Endodermal cell (in vitro differentiated cells): ENCODE measurements at places on chromosomes 3 and 15. TPM values are rescaled to one million over a fixed set of nuclear protein-coding genes. Genes with fewer than 3 reads are reported as not detected.
A peak's percentile ranks its signal among the peaks of the same experiment; 100 is the strongest.

DNA sequence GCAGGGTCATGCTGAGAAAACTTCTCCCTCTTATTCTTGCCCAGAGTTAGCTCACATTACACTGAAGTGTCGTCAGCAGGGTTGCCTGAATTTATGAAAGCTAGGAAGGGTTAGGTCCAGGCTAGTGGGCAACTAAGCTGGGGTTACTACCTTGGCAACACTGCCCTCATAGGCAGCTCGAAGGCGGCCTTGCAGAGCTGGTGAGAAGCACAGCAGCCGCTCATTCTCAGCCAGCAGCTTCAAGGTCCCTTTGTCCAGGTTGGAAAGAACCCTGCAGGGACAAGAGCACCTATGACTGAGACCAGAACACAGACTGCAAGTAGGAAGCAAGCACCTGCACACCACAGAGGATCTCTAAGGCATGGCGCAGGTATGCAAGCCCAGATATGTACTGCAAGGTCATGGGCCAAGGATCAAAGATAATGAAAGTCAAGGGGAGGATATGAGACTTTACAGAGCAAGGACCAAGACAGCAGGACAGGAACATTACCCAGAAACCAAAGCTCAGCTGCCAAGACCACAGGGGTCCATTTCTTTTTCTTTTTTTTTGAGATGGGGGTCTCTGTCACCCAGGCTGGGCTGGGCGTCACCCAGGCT is 2.8 kb downstream of the CDAN1 start:
- H3K36me3 ChIP-seq: peaks cover 52% of the 10 kb centered on the region
- no peak for DNase-seq
- H3K4me1 ChIP-seq: peaks cover 4% of the 10 kb centered on the region
- H3K4me3 ChIP-seq: no peak overlapping the region
- no peak overlapping the region for H3K27ac ChIP-seq
- no peaks in the 10 kb centered on the region for H3K27me3 ChIP-seq

The OXNAD1 gene
- total RNA-seq: 16.1 and 17.1 TPM in 2 replicates

DNA sequence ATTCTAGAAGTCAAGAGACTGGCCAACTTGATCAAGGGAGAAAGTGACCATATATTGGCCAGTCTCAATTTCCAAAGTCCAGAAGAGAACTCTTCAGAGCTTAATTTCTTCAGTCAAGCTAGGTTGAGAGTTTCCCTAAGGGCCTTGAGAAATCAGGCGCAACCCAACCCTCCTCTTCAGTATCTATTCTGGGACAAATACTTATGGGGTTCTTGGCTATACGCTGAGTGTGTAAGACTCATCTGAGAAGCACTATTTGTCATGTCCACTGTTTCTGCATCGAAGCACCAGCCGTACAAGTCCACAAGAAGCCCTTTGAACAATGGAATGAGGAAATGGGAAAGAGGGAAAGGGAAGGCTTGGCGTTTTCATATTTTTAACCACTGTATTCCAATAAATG is 379.5 kb downstream of the CTNNB1 start:
- no peaks in the 10 kb centered on the region for H3K36me3 ChIP-seq
- no peaks in the 10 kb centered on the region for H3K4me1 ChIP-seq
- no peaks in the 10 kb centered on the region for H3K27me3 ChIP-seq
- H3K4me3 ChIP-seq: no peak overlapping the region

GRCh38 chr15:35211240-35211902 is 126.3 kb upstream of the NANOGP8 start:
- no peaks in the 10 kb centered on the region for H3K4me1 ChIP-seq
- no peaks in the 10 kb centered on the region for H3K36me3 ChIP-seq
- no peaks in the 10 kb centered on the region for H3K27me3 ChIP-seq
- no peak overlapping the region for H3K27ac ChIP-seq
- DNase-seq: no peak

GRCh38 chr3:107524841-107525643 is 2.3 kb downstream of the BBX start:
- no peaks in the 10 kb centered on the region for H3K27me3 ChIP-seq
- no peak overlapping the region for H3K27ac ChIP-seq
- H3K4me1 ChIP-seq: no peaks in the 10 kb centered on the region
- peak; percentile 79 for DNase-seq
- H3K4me3 ChIP-seq: peak overlapping the region; percentile 98

- H3K4me3 ChIP-seq: no peak overlapping the region
- no peaks in the 10 kb centered on the region for H3K27me3 ChIP-seq
- DNase-seq: no peak
- H3K36me3 ChIP-seq: no peaks in the 10 kb centered on the region
- peaks cover 3% of the 10 kb centered on the region for H3K4me1 ChIP-seq
These were observed 409.9 kb downstream of the LSAMP start for GRCh38 chr3:116035429-116035828.

The IGSF11 gene
- 3.9 and 5.2 TPM in 2 replicates for total RNA-seq

DNA sequence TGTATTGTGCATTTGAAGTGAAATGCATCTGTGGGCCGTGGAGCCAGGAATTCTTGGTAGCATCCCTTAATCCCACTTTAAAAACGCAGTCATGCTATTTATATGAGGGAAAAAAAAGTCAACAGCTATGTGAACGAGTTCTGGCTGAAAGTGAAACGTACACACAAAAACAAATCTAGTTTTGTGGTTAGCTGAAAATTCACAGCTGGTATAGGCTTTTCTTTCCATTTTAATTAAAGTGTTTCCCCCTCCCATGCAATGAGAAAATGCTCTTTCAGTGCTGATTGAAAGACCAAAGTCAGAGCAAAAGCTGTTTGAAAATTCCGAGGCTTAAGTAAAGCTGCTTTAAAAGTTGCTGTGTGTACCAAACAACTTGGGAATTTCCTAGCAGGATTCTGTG is 297.4 kb downstream of the PLCL2 start:
- no peaks in the 10 kb centered on the region for H3K36me3 ChIP-seq
- H3K27me3 ChIP-seq: no peaks in the 10 kb centered on the region
- H3K27ac ChIP-seq: peak overlapping the region; percentile 49
- no peak overlapping the region for H3K4me3 ChIP-seq
- H3K4me1 ChIP-seq: no peaks in the 10 kb centered on the region

GRCh38 chr3:163185721-163186350 is 1689.2 kb downstream of the OTOL1 start:
- H3K4me1 ChIP-seq: no peaks in the 10 kb centered on the region
- H3K27me3 ChIP-seq: no peaks in the 10 kb centered on the region
- no peak overlapping the region for H3K4me3 ChIP-seq
- no peak for DNase-seq
- no peak overlapping the region for H3K27ac ChIP-seq

DNA sequence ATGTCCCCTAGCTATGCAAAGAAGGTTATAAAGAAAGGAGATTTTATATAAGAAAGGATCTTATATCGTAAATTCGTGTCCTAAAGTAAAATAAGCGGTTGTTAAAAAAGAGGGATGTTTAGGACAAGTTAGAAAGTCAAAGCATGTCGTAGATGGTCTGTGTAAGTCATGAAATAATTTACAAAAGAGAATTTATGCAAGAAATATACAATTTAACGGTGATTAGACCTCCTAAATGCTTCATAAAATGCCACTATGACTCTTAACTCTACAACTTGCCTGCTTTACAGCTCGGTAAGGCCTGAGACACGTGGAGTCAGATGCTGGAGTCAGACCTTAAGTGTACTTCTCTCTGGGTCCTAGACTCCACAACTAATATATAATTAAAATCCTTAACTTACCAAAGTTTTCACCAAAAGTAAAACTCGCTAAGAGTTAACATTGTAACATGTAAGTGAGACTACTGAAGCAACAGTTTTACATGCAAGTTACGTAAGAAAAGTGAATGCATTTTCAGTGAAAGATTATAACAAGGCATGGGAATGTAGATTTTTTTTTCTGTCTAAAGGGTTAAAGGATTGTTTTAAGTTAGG is 13.3 kb upstream of the SRPRB start:
- DNase-seq: no peak
- H3K27ac ChIP-seq: no peak overlapping the region
- peak overlapping the region; percentile 41 for H3K4me3 ChIP-seq
- H3K36me3 ChIP-seq: no peaks in the 10 kb centered on the region

DNA sequence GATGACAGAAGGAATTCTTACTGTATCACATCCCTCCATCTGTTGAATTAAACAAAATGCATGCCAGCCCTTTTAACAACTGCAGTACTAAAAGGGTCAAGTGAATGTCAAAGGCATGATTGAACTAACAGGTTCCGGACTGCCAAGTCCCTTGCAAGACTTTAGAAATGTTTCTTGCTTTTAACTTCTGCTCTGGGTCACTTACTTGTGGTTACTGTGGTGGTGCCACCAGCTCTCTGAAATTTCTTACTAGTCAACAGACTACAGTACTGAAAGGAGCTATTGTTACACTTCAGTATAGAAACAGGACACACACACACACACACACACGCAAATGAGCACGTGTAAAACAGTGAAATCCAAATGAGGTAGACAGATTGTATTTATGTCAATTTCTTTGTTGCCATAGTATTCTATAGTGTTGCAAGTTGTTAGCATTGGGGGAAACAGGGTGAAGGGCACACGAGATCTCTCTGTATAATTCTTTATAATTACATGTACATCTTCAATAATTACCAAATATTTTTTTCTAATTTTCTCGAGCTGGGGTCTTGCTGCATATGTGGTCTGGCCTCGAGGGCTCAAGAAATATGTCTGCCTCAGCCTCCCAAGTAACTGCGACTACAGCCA is 79.9 kb upstream of the SLC25A26 start:
- no peak overlapping the region for H3K27ac ChIP-seq
- H3K4me3 ChIP-seq: no peak overlapping the region
- H3K36me3 ChIP-seq: no peaks in the 10 kb centered on the region
- no peaks in the 10 kb centered on the region for H3K4me1 ChIP-seq
- no peak for DNase-seq

DNA sequence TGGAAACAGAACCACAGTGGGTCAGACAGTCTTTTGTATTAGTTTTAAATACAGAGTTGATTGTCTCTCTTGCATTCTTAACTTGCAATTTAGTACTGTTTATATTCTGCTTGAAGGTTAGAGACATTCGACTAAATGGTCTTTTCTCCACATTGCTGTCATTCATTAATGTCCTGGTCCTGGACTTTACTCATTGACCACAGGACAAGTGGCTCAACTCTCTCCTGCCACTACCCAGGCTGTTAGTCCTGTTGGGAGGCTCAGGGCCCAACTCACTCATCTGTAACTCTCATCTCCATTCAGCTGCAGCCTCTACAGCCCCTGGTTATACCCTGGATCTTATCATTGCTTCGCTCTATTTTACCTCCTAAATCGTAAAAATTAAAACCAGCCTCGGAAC is 427.4 kb downstream of the LPP start:
- H3K27me3 ChIP-seq: no peaks in the 10 kb centered on the region
- no peak for DNase-seq
- no peak overlapping the region for H3K27ac ChIP-seq
- no peaks in the 10 kb centered on the region for H3K4me1 ChIP-seq
- H3K4me3 ChIP-seq: no peak overlapping the region

The SLC24A5 gene
- total RNA-seq: not detected in 2 replicates

The DISP2 gene
- 0.40 and 0.50 TPM in 2 replicates for total RNA-seq

The DLEC1 gene
- total RNA-seq: 3.9 and 4.5 TPM in 2 replicates

DNA sequence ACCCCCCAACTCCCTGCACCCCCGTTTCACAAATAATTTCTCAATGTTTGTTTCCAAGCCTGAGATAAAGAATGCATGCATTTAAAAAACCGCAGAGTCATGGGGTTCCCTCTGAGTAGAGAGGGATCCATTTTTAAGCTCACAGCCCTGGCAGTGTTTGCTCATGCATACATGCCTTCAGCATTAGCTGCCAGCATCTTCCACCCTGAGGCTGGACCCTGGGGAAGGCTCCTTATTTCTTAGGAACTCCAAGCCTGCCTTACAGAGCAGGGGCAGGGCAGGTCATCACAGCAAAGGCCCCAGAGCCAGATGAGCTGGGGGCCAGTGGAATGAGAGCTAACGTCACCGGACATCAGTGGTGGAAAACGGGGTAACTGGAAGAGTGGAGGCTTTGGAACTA is 31.3 kb downstream of the TLE3 start:
- H3K4me3 ChIP-seq: no peak overlapping the region
- peaks cover 6% of the 10 kb centered on the region for H3K4me1 ChIP-seq
- H3K27ac ChIP-seq: no peak overlapping the region

GRCh38 chr3:195156286-195156890 is 114.6 kb downstream of the XXYLT1 start:
- DNase-seq: peak; percentile 47
- no peak overlapping the region for H3K4me3 ChIP-seq
- H3K27me3 ChIP-seq: no peaks in the 10 kb centered on the region
- H3K27ac ChIP-seq: no peak overlapping the region
- peaks cover 14% of the 10 kb centered on the region for H3K36me3 ChIP-seq

DNA sequence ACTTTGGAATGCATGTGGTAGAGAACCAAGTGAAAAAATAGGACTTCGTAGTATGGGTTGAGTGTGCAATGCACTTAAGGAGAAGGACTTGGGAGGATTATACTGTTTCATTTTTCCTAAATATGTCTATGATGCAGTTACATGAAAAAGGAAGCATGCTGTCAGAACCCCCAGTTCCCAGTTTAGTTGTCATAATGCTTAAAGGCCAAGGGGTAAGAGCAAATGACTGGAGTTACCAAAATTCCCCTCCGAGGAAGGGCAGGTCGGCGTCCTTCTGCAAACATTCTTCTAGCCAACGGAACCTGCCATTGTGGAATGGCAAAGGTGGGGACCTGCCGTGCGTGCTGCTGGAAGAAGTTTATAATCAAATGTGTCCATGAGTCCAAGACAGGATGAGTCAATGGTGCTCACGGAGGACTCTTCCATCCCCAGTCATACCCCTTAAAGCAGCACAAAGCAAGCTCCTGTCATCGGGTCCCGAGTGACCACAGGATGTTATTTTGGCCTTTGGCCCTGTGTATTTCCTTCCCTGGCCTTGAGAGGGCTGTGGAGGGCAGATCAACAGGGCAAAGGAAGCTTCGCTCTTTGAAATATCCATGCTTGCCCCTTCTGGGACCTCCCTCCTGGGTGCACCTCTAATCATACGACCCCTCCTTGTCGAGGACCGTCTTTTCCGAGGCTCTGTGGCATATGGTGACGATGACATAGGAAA is 93.2 kb downstream of the SLCO3A1 start:
- no peak overlapping the region for H3K4me3 ChIP-seq
- no peak overlapping the region for H3K27ac ChIP-seq
- H3K36me3 ChIP-seq: no peaks in the 10 kb centered on the region
- peak; percentile 74 for DNase-seq
- H3K4me1 ChIP-seq: peaks cover 7% of the 10 kb centered on the region
- no peaks in the 10 kb centered on the region for H3K27me3 ChIP-seq

GRCh38 chr15:38883987-38884386 is 319.4 kb upstream of the RASGRP1 start:
- H3K27me3 ChIP-seq: no peaks in the 10 kb centered on the region
- H3K36me3 ChIP-seq: no peaks in the 10 kb centered on the region
- DNase-seq: no peak
- H3K4me3 ChIP-seq: no peak overlapping the region

- H3K4me3 ChIP-seq: no peak overlapping the region
- DNase-seq: no peak
- H3K27me3 ChIP-seq: no peaks in the 10 kb centered on the region
- H3K27ac ChIP-seq: no peak overlapping the region
- no peaks in the 10 kb centered on the region for H3K36me3 ChIP-seq
These were observed 602.9 kb downstream of the NTRK3 start for GRCh38 chr15:87653646-87654045.

The CAMP gene
- not detected in 3 replicates for total RNA-seq
